ENCODE measurements at places on chromosomes 6 and 20.

GRCh38 chr20:51514249-51514648, 28.3 kb downstream of the NFATC2 start:
- DNase-seq, result no peak

DNA sequence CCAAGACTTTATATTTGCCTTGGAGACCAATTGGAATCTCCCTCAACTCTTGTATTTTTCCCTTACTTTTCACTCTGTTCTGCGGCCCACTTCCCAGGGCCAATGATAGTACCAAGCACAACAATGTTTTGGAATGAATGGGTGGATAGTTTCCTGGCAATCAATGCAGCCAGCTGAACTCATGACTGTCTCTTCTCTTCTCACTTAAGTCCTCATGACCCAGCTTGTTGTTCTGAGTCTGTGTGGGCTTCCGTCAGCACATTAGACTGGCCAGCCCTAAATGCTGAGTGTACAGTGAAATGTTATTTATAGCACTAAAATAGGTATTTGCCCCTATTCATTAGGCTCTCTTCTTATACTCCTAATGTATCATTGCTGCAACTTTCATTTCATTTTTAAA, 5.6 kb upstream of the MBOAT1 start:
- no peak for DNase-seq

GRCh38 chr20:16106191-16106849, 466.9 kb downstream of the KIF16B start:
- DNase-seq, result no peak

DNA sequence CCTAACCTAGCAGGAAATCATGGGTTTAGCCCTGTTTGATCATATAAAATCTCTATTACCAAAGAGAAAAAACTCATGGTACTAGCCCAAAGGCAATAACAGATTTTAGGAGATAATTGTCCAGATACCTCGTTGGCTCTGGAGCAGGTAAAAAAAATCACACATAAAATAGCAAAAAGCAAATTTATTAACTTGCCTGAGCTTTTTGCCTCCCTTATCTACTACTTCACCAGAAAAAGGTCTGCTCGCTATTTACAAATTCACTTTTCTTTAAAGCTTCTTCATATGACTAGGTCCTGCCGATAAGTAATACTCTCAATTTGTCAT, 82.4 kb downstream of the GJA10 start:
- no peak for DNase-seq

DNA sequence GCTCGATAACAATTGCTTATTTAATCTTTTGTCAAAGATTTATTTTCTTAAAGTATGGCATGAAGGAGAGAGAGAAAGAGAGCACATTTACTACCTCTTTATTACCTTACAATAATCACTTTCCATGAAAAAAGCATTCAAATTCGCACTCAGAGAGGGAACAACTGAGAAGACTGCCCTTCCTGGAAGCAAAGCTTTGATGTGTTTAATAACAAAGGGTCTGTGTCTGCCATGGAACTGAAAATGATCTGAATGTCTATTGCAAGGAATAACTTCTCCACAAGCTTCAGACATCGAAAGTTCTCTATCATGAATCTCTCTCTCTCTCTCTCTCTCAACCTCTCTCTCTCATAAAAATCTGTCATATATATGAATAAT, 308.9 kb downstream of the HDGFL1 start:
- DNase-seq, result no peak

GRCh38 chr20:51720854-51721253, 47.3 kb downstream of the ATP9A start:
- DNase-seq, result no peak

DNA sequence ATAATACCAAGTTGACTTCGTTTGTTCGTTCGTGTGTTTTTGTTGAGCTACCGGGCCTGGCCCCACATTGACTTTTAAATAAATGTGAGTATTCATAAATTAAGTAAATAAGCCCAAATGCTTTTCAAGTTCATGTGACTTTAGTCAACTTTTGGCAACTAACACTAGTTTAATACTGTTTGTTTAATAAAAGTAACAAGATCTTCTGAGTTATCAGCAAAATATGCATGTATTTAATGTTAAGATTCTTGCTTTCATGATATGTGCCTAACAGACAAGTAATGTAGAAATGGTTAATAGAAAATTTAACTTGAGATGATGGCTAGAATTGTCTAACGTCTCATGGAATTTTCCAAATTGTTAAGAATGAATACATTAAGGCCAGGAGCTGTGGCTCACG, 38.7 kb upstream of the ECI2 start:
- DNase-seq, result no peak

DNA sequence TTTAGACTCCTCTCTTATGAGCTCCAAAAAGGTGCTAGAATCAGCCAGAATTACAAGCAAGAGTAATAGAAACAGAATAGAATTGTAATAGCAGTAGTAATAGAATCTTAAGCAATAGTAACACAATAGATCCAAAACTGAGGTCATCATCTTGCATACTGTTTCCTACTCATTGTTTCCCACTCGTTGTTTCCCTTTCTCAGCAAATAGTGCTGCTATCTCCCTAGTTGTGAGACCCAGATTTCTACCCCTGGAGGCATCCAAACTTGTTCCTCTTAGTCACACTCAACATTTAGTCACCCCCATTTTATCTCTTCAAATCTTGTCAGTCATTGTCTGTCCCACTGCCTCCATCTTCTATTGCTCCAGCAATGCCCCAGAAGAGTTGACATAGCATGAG, 356.9 kb upstream of the MARCKS start:
- no peak for DNase-seq

GRCh38 chr6:115728171-115728570, 332.5 kb downstream of the FRK start:
- DNase-seq, result no peak

DNA sequence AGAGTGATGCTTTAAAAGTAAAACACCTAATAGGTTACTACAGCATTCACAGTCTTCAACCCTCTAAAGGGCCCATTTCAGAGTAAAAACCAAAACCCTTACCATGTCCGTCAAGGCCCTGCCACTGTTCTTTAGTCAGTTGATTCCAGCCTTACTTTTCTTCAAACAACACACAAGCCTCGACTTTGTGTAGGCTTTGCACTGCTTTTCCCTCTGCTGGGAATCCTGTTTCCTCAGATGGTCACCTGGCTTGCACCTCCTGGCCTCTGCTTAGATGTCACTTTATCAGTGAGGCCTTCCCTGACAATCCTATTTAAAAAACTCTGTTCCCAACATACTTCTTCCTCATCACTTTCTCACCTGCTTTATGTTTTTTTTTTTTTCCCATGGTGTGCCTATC, 77.1 kb upstream of the FLRT3 start:
- no peak for DNase-seq

GRCh38 chr6:121506761-121507754, 71.6 kb downstream of the GJA1 start:
- no peak for DNase-seq

- no peak for DNase-seq
Measured at GRCh38 chr6:33709605-33710295, 1.8 kb downstream of the UQCC2 start.

GRCh38 chr20:33172781-33173180, 4.8 kb downstream of the BPIFA2 start:
- no peak for DNase-seq

DNA sequence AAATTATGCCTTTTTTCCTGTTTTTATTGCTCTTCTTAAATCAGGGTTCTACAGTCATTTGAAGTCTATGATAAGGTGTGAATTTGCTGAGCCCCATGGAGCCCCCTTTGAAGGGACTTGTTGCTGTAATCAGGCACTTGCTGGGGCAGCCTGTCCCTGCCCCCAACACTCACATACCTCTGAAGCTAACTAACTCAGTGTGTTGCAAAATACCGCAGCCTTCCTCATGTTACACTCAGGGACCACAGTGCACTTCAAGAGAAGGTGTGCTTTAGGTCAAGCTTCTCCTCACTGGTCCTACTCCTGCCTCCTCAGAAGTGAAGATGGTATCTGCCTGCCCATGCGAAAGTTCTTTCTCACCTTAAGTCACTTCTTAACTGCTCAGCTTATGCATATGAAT, 66.1 kb upstream of the GLP1R start:
- DNase-seq, result no peak

- DNase-seq, result no peak
Measured at GRCh38 chr20:43948455-43948854, 33.8 kb downstream of the TOX2 start.

DNA sequence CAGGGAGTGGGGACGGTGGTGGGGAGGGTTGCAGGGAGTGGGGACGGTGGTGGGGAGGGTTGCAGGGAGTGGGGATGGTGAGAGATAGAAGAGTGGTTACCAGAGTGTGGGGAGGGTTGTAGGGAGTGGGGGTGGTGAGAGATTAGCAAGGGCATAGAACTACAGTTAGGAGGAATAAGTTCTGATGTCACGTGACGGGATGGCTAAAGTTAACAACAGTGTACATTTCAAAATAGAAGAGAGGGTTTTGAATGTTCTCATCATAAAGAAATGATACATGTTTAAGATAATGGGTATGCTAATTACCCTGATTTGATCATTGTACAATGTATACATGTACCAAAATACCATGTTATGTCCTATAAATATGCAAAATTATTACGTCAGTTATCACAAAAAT, 57.6 kb upstream of the FRMD1 start:
- DNase-seq, result no peak

- no peak for DNase-seq
Measured at GRCh38 chr6:28489366-28490204, 26.0 kb downstream of the GPX6 start.
